CD4-positive, CD25-positive, alpha-beta regulatory T cell (primary cell): ENCODE measurements at places on chromosomes 2 and 18.

DNA sequence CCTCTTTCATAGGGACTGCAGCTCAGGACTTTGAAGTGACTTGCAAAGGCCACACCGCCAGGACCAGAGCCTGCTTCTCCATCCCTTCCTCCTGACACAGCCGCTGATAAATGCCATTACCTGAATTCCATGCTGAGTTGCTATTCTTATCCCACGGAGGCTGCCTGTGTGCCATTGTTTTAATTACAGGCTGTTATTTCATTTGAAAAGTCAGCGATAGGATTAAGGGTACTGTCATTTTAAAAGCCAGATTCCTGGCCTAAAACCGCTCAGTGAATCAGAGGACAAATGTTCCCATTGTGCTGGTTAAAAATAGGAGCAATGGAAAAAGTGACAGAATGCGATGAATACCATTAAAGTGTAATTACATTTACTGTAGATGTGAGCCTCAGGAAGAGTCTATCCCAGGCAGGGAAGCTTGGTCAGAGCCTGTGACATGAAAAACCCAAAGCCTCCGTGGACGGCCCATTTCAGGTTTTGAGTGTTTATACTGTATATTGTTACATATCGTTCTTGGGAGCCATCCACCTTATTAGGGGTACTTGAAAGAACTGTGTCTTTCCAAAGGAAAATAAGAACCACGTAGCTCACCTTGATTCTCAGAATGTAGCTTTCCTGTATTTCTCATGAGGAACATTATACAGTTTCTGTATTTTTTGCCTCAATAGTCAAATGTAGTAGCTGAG lies 41.3 kb downstream of the PDCL3 start:
- DNase-seq = no peak

DNA sequence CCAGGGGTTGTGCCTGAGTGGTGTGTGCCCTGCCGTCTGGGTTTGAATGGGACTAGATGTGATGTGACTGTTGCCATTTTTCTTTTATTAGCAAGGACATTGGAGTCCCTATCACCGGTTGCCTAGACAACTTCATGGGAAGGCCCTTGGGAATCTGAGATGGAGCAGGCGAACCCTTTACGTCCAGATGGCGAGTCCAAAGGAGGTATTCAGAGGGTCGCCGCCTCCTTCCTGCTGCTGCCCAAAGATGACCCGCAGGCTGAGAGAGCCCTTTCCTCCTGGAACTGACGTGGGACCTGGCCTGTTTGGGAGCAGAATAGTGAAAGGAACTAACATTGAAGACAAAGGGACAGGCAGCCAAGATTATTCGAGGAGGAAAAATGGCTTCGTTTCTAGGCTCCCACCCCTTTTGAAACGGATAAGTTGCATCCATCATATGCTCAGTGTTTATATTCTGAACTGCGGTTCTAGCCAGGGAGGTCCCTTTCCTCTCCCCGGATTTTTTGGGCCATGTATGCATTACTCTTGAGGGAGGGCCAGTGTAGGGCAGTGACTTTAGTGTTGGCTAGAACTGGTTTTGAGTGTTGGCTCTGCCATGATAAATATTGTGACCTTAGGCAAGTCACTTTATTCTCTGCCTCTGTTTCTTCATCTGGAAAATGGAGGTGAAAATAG lies 673 bp downstream of the CENPO start:
- DNase-seq = no peak

GRCh38 chr2:2566396-2567323 lies 235.6 kb upstream of the MYT1L start:
- no peak for DNase-seq

DNA sequence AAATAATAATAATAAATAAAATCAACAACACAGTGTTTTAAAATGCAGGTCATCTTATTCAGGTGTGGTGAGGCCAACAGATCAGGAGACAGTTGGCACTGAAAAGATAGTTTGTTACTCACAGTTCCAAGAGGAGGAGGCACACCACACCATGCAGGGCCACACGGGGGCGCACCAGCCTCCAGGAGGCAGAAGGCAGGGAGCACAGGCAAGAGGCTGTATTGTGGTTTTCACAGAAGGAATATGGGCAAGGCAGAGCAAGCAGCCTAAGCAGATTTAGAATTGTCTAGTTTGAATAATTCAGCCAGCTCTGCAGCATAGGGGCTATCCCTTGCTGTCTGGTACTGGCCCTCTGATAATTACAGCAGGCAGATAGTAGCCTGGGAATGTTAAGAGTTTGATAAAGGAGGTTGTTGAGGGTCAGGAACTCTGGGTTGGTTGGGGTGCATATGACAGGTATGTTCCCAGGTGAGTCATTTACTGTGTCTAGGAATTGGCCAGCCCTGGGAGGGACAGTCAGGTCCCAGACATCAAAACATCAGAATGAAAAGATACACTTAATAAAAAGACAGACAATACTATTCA lies 31.3 kb downstream of the KIAA2012 start:
- no peak for DNase-seq

DNA sequence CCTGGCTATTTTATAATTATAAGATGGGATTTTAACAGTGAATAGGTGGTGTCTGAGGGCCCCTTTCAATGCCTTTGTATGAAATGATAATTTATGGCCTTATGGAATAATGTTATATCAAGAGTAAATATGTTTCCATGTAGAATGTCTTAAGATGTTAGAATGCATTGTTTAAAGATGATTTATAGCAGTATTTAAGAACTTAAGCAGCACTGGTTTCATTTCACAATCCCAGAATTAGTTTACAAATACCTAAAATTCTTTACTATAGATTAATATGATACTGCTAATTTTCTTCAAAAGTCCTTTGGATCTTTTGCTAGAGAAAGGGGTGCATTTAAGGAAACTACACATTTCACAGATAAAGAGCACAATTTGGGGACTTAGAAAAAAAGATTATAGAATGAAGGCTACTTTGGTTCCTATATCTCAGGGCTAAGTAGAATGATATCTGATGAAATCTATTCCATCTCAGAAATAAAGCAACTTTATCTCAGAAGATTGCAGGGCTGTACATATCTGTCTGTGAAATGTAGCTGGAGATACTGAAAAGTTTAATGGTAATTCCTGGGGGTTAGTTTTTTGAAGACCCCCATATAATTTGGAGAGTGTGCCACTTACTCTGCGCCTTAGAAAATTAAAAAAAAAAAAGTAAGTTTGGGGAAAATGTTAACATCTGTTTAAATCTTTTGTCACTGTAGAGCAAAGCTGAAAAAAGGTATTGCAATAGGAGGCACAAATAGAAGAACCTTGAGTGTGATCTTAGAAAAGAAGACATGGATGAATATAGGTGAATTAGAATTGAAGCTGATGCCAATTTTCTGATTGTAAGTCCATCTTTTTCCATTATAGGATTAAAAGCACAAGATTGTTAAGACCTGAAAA lies 123.4 kb downstream of the GULP1 start:
- DNase-seq = no peak

DNA sequence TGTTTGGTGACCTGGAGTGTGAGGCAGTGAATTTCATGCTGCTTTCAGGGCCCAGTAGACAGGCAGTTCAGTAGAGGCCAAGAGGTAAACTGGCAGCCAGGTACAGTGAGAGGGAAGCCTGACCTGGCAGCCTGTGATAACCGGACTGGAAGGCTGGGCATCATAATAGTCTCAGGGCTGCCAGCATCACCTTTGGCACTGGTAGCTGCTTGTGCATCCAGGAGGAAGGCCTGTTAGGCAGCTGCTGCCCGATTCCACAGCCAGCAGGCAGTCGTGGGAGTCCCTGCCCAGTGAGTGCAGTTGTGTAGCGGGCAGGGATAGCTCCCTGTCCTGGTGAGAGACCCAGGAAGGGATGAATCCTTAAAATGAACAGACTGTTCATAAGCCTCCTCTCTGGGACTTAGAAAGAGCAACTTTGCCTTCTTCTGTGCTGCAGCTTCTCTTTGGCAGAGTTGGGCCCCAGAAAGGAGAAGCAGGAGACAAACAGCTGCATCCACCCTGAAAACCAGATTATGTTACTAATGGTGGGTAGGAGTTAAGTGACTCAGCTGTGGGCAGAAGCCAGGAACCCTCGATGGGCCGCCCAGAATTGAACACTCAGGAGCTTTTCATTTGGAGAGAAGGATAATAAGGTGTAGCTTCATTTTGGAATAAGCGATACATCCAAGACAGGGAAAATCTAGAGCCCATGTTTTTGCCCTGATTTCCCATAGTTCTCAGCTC lies 8.1 kb upstream of the GPBAR1 start:
- DNase-seq = no peak

DNA sequence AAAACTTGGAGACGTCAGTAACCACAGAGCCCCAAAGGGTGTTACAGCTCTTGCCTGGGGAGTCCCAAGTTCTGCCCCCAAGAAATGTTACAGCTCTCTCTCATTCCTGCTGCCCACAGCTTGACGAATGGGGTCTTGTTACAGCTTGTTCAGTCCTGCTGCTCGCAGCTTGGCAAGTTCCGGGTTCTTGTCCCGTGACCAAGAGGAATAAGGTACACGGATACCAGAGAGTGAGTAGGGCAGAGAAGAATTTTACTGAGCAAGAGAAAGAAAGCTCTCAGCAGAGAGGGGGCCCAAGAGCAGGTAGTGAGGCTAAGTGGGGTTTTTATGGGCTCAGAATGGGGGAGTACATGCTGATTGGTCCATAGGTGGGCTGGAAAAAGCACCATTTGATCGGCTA lies 27.2 kb downstream of the SLC39A6 start:
- DNase-seq = no peak

DNA sequence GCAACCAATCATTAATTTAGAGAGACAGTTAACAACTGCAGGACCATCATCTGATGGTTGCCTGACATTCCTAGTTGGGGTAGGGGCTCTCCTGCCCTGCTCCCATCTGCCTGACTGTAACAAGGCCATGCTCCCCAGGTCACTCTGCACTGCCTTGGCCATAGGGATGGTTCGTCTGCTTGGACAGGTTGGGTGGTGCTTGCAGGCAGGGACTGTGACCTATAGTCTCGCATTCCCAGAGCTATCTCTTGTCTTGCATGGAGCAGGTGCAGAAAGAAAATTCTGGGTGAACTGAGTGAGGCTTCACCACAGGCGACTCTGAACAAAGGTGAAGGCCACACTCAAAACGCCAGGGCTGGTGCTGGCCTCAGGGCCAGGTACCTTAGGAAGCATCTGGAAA lies 64.7 kb downstream of the EMILIN2 start:
- no peak for DNase-seq
